ENCODE measurements at places on chromosomes 2 and 18.

DNA sequence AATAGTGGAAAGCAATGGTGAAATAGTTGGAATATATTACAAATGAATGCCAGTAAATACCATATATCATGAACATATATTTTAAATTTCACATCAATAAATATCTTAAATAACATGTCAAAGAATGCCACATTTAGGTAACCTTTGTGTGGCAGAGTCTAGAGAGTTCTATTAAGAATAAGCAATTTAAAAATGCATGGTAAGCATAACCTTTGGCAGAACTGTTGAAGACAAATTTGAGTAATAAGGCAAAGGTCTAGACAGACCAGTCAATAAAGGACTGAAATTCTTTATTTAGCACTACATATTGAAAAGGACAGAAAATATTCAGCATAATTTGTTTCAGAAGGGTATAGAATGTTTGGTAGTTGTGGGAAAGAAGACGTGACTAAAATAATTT is 1417.0 kb downstream of the SUCLG1 start:
- DNase-seq, result no peak

DNA sequence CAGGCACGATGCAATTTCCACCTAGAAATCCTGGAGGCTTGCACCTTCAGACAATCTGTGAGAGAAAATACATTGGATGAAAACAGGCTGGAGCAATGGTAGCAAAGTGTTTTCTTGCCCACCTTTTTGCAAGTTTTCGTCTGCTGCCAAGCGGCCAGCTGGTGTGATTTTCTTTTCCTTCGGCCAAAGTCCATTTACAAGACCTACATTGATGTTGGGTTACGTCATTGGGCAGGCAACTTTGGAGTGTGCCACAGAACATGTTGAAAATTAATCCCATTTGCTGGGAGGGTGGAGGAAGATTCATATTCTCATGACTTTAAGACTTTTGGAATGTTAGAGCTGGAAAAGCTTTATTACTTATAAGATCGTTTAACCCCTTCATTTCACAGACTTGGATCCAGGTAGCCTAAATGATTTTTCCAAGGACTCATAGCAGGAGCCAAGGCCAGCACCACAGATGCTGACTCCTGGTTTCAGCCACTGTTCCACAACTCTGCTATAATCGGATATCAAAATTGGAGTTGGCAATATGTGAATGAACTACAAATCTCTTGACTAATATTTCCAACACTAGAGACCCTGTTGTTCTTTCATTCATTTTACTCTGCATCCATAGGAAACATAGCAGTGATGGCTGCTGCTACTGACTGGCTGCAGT is 352.1 kb downstream of the RND3 start:
- DNase-seq, result no peak

- DNase-seq, result no peak
These were observed 59.5 kb downstream of the FAM168B start for GRCh38 chr2:131033786-131034121.

DNA sequence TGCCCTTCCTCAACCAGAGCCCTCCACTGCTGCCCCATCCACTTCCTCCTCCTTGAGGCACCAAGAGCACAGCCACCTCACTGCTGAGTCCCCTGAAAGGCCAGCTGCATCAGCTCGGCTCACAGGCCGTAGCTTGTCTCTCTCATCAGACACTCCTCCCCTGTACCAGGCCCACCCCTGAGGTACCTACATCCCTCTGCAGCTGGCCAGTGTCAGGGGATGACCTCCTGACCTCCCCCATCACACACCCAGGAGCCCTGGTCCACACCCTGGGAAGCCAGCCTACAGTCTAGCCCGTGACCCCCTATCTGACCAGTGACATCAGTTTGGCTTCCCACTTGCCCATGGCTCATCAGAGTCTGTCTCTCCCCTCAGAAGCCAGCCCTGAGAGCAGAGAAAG is 205.6 kb downstream of the TNS1 start:
- no peak for DNase-seq

DNA sequence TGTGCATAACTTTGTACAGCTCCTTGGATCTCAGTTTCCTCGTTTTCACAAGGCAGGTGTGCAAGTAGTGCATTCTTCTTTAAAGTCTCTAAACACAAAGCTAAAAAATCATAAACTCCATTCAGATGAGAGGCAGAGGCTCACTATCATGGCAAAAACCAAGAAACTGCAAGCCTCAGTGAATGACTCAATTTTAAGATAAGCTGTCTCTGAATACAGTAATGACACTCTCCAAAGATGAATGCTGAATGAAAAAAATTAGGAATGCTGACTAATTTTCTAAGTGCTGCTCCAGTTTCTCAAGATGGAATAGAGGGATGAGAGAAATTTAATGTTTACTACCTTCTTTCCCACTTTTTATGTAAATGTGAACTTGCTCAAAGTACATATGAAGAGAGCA is 17.2 kb downstream of the B4GALT6 start:
- DNase-seq, result no peak

GRCh38 chr2:101185085-101185484 is 33.9 kb upstream of the TBC1D8 start:
- no peak for DNase-seq

DNA sequence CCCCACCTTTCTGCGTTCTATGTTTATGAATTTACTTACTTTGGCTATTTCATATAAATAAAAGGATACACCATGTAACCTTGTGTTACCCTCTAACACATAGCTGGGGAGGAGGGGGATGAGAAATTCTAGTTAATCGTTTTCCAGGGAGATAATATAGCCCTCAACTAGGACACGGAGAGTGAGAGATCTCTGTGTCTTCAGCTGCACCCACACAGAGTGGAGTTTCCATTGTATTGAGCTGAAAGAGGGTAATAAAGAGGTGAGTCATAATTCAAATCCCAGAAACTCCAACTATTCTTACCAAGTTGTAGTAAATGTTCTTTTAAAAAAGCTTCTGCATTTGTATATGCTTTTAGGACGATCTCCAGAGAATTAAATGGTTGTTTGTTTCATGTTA is 110.1 kb upstream of the SULT1C3 start:
- DNase-seq, result no peak

Measured in Daoy (cell line).